ENCODE measurements at places on chromosomes 12 and 14.

GRCh38 chr14:72559202-72559601, 334.7 kb downstream of the DPF3 start:
- DNase-seq = no peak

DNA sequence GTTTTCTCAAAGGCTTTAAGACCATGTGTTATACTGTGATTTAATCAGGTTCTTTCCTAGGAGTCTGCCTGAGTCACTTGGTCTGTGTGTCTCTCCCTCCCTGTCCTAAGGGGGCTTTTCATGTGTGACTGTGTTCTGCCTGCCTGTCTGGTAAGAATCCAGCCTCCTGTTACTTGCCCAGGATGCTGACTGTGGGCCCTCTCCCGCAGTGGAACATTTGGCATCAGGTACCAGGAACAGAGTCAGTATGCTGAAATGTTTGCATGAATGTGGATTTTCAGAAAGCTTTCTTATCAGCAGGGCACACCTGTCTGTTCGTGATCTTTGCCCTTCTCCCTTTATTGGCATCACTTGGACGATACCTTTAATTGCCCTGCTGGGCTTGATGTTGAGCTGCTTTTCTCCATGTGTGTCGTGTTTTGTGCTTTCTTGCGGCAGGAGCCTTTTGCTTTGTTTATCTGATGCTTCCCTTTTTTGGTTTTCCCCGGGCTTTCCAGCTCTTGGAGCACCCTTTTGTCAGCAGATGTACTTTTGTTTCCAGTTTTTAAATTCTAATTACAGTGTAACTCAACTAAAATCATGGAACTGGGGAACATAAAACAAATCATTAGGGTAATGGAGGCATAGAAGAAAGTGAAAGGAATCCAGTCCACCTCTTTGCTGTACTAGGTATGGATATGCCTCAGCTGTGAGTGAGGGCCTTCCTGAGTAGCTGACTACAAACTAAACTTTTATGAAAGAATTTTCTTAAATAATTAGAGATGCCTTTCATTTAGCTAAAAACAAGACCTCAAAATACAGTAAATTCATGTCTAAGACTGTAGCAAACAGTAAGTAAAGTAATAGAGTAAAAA, 72.5 kb downstream of the TRAF3 start:
- DNase-seq = no peak

DNA sequence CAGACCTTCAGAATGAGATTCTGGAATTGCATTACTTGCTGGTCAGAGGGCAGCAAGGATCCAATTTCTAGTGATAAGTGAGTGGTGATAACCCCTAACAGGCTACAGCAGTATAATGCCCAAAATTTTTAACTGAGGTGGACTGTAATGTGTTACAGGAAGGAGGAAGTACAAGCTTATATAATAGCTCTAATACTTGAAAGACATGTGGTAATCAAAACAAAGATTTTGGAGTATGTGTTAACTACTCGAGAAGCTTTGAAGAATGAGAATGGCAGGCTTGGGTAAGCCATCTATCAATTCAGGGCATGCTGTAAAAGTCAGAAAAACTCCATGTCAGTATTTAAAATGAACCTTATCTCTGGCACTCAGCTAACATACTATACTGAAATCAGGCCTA, 70.5 kb downstream of the ANKS1B start:
- DNase-seq = no peak

- no peak for DNase-seq
Measured at GRCh38 chr12:113235976-113236375, 14.7 kb downstream of the TPCN1 start.

DNA sequence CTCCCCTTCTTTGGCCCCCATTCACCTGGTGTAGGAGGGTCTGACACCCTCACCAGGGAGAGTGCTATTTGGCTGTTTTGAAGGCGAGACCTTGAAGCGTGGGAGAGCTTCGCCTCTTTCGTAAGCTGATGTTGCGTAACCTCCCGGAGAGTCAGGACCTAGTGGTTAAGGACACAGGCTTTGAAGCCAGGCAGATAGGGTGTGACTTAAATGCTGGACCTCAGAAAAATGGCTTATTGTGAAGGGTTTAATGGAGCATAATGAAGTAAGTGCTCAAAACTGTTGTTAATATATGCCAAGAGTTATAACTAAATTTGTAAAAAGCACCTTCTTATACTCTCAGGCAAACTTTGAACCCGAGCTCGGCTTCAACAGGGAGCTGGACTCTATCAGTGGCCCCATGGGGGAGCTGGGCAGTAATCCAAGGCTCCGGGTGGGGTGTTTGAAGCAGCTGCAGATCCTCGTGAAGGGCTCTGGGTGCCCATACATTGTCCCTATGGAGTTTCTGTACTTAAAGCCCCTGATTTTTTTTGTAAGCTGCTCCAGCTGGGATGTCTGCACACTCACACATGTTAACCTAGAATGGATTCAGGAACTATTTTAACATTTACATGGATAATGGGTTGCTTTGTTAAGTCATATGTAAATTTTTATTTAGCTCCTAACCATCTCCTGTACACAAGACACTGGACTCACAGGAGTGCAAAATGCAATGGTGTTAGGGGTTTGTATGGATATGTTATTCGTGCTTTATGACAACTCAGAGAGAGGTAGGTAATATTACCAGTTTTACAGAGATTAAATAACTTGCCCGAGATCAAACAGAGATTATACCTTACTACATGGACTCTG, 26.0 kb downstream of the PPFIBP1 start:
- no peak for DNase-seq

DNA sequence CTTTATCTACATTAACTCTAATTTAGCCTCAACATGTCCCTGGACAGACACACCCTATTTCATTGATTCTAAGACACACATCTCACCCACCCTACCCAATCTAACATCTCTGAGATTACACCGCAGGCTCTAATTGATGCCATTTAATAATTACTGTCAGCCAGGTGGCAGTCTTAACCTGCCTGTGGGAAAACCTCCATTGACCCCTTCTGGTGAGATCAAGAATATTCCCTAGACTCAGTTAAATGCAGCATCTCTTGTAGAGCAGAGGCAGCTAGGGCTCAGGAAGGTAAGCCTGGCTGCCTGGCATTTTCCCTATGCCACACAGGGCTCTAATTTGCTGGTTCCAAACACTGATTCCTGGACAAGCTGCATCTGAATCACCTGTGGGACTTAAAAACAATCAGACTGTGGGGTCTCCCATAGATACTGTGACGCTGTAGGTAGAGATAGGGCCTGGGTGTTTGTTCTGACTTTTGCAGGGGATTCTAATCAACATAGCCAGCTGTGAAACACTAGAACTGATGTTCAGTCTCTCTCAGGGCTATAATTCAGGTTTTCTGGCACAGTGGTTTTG, 14.3 kb downstream of the MCRS1 start:
- DNase-seq = no peak

DNA sequence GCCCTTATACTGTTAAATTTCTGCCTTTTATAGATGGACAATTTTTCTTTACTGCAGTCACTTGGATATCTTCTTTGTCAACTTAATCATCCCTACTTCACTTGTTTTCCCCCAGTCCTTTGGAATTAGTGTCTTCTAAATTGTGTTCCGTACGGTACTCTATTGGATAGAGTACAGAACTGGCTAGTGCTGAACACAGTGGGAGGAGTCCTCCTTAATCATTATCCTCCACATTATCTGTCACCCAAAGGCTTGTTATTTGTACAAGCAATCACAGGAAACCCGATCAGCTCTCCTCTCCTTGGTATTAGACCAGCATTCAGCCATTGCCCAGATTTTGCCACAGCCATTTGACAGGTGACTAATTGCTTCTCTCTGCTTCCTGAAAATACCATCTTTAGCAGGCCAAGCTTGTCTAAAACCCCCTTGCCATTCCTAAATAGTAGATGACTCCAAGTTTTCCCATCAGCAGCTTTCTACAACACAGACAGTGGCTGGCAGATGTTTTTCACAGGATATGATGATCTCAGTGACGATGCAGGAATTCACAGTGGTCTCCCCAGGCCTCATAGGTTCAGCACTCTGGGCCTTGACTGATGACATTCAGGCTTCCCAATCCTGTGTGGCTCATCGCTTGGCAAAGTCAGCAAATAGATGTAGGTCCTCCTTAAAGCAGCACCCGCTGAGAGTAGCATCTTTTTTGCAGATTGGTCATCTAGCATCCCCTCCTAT, 216.0 kb upstream of the RGS6 start:
- no peak for DNase-seq

GRCh38 chr14:77618381-77618970, 2.0 kb upstream of the SPTLC2 start:
- DNase-seq = no peak

- no peak for DNase-seq
Measured at GRCh38 chr12:22395666-22396065, 61.2 kb upstream of the ST8SIA1 start.

- DNase-seq = no peak
Measured at GRCh38 chr12:3145033-3145432, 67.9 kb downstream of the TSPAN9 start.
